ENCODE measurements at places on chromosomes 1 and 21.

DNA sequence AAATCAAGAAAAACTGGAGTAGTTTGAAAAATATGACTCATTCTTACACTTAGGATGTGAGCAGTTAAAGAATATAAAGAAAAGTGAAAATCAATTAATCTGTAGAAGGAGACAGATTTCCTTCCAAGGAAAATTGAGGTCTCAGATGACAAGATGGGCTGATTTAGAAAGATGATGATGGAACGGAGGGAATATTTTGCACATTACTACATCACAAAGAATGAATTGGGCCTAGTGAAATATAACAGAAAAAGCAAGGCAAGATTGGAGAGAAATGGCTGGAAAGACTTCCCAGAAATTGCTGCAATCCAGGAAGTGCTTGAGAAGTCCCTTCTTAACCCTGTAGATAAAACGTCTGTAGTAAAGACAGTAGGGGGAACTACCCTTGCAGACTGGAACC is 169.1 kb upstream of the SYT6 start:
- no peak for DNase-seq

DNA sequence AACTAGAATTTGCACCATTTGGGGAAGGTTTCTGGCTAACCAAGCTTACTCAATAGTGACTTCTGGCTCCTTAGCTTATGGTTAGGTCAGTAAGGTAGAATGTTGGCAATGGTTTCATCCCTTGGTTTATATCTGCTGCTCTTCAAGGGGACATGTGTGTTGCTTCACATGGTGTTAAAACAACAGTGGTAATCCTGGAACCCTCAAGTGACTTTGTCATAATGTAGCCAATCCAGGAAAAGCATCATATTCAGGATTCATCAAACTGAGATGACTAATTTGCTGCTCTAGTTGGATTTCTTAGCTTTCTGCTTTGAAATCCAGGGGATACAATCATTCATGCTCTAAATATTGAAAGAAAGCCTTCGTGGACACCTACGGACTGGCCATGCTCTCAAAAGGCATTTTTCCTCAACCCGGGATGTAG is 108.7 kb downstream of the RGL1 start:
- no peak for DNase-seq

- DNase-seq = no peak
Measured at GRCh38 chr1:61318319-61319125, 236.2 kb downstream of the NFIA start.

DNA sequence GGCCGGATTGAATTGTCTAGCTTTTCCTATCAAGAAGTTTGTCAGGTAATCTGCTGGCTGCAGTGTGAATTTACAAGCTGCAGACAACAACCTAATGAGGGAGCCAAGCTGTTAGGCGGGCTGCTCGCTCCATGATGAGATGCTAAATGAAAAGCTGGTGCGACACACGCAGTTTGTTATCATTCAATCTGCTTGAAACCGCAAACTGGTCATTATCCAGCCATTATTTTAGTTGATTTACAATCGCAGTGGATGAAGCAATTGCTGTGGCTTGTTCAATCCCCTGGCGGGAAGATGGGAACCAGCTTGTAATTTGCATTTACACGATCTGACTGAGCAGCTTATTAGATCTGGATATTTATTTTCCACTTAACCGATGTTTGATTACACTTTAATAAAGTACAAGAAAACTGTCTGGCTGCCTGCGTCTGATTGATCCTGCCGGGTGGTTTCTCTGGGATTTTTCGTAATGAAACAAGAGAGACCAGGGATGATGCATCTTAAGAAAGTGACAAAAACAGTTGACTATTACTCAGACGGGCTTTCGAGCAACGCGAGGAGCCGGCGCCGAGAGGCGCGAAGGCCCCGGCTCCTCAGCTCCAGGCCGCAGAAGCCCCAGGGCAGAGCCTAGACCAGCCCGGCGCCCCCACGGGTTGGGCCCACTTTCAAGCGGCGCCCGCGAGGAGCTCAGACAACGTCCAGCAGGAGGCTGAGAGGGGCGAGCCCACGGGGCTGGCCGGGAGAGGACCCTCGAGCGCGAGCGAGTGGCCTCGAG is 118.0 kb upstream of the BARHL2 start:
- DNase-seq = no peak

GRCh38 chr1:3903141-3904005 is 3.3 kb upstream of the C1orf174 start:
- no peak for DNase-seq

- no peak for DNase-seq
Measured at GRCh38 chr1:81490614-81491013, 310.1 kb upstream of the ADGRL2 start.

DNA sequence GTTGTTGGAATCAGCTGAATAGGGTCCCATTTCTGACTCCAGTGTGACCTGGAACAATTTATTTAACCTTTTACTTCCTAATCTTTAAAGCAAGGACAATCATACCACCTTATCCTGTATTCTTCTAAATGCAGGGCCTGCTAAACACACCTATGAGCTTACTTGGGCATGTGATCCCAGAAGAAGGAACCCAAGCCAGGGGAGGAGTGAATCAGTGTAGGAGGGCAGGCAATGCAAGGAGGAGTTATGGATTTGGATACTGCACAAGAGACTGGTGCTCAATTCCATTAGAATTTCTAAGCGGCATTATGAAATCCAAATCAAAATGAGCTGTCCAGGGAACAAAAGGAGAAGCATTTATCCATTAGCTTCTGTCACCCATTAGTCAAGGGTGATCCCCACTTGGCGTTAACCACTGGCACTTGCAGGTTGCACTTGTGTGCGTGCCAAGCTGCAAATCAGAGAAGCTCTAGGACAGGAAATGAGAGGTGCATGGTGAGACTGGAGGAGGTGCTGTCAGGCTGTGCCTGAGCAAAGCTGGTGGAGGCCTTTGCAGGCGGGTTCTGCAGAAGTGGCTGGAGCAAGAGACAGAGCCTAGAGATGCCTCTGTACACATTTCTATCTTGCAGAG is 297.2 kb upstream of the PLXNA2 start:
- no peak for DNase-seq

DNA sequence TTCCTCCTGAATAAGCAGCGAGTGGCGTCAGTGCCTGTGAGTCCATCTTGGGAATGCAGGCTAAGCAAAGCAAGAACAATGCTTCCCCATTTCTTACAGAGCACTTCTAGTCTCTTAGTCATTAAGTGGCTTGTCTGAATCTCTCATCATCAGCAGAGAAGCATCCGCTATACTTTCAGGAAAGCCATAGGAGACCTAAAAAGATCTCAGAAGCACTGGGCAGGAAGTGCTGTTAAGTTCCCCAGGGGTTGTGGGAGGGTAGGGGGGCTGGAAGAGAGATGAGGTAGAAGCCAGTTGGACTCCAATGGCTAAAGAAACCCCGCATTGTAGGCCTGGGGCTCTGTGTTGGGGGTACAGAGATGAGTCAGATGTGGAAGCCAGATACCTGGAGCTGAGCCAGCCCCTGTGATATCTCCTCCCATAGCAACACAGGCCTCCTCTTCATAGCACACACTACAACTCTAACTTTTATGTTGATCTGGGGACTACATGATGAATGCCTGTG is 44.9 kb downstream of the SYT6 start:
- DNase-seq = no peak

DNA sequence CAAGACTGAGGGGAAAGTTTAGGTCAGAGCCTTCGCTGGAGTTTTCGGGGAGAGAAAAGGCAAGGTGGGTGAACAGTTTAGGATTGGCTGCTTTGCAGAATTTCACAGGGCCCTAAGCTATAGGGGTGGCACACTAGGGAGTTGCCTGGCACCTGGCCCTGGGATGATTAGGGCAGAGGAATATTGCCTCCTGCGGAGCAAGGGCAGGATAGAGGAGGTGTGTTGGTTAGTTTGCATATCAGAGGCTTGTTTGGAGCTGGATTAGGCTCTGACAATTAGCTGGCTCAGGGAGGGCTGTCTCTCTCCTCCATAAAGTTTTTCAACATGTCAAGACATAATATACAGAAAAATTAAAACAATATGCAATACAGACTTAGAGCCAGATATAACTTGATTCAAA is 436.4 kb downstream of the DISC1 start:
- no peak for DNase-seq

GRCh38 chr1:52672946-52673345 is 25.2 kb downstream of the COA7 start:
- DNase-seq = no peak

GRCh38 chr21:41222247-41223068 is 54.5 kb downstream of the BACE2 start:
- no peak for DNase-seq

- DNase-seq = no peak
Measured at GRCh38 chr1:60924964-60925798, 157.2 kb upstream of the NFIA start.

GRCh38 chr1:27727126-27727525 is 1.4 kb downstream of the FAM76A start:
- no peak for DNase-seq

DNA sequence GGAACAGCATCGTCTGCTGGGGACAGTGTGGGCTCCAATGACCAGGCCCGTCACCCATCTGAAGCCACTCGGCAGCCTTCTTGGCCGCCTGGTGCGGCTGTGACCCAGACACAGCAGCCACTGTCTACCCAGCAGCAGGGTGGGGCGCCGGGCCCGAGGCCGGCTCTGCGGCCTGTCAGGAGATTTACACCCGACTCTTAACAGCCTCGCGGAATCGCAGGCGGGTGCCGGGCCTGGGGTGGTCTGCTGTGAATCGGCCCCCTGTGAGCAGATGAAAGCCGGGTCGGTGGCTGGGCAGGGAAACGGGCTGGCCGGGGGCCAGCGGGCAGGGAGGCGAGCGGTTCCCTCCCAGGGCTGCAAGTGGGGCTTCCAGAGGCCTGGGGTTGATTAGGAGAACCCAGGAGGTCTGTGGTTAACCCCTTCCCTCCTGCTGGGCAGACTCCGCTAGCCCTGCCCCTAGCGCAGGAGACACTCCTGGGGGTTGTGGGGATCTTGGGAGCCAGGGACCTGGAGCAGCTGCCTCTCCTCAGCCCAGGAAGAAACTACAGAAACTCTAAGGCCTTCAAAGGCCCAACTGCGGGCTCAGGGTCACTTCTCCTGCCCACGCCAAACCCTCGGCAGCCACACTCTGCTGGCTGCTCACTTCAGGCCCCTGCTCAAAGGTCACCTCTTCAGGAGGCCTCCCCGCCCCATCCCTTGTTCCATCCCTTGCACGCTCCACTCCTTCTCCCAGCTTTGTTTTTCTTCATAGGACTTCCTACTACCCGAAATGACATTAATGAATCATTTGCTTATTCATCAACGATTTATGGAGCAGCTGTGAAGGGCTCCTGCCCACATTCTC is 15.6 kb downstream of the RUNX3 start:
- no peak for DNase-seq

DNA sequence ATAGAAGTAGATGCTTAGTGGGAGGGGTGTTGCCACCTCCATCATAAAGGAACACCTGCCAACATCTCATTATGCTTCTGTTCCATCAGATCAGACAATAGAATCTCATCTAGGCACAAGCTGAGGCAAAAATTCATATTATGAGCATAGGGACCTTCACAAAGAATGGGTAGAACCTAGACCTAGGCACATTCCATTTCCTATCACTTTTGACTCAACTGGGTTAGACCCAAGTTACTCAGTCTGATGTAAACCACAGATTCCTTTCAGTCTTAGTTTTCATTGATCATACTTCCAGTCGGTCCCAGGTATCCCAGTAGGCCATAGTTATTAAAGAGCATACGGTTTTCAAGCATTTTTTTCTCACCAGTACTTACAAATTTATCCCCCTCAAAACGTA is 21.7 kb downstream of the XCL1 start:
- no peak for DNase-seq

GRCh38 chr21:42467140-42467983 is 28.7 kb downstream of the RSPH1 start:
- DNase-seq = no peak

DNA sequence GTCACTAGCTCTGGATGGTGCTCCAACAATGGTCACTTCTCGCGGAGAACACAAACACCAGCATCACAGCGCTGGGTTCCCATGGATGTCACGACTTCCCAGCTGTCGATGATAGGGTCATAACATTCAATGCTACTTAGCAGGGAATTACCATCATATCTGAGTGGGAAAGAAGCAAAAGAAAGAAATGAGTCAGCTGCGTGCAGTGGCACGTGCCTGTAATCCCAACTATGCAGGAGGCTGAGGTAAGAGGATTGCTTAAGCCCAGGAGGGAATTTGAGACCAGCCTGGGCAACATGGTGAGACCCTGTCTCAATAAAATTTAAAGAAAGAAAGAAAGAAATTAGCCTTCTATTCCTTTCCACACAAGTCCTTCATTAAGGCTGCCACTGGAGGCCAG is 3.6 kb upstream of the RABIF start:
- DNase-seq = no peak

- no peak for DNase-seq
Measured at GRCh38 chr1:153370146-153370545, 5.3 kb downstream of the S100A12 start.

DNA sequence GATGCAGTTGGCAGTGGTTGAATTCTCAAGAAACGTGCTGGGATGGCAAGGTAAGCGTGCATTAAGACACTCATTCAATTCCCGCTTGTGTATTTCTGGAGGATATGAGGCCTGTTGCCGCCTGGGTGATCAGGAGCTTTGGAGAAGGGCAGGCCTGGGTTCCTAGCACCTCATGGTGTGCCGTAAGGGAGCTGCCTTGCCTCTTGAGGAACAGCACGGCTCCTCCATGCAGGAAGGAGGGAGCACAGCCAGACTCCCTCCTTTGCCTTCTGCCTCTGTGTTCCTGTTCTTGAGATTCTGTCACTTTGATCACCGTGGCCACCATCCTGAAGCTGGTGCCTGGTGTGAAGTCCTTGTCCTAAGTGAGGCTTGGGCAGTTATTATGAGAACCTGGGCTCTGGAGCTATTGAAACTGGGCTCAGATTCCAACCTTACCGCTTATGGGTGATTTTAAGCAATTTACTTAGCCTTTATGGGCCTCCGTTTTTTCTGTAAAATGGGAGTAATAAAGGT is 18.3 kb downstream of the SLFNL1 start:
- DNase-seq = no peak

GRCh38 chr1:23759277-23759676 is 16.0 kb downstream of the ELOA start:
- no peak for DNase-seq

Measured in lower leg skin (tissue), 4 donors.